ENCODE measurements at places on chromosomes 13 and 19. TPM values are rescaled to one million over a fixed set of nuclear protein-coding genes. Genes with fewer than 3 reads are reported as not detected.

DNA sequence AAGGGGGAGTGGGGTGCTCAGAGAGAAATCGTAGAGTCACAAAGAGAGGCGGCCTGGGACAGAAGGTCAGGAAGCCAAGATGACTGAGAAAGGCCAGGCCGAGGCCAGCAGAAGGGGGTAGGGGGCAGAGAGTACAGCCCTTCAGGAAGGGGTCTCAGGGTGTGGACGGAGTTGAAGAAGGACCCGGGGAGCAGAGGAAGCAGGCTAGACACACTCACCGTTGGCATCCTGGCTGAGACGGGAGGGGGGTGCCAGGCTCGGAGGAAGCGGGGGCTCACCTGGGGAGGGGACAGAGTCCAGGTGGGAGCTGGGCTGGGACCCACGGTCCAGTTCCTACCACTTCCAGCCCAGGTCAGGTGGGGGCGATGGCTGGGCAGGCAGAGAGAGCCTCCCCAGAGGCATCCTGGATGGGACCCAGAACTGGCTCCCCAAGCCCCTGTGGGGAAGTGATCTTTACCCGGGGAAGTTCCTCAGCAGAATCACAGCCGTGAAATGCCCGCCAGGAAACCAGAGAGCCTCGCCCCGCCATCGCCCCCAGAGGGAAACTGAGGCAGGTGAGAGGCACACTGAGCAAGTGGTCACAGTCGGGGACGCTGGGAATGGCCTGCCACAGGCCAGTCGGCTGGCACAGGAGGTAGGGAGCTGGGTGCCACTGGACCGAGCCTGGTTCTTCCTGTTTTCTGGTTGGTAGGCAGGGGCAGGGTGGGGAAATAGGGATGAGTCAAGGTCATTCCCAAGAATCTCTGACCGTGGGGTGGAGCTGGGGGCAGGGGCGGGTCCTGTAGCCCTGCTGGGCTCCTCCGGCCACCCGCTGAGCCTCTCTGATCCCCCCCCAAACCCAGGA, 1.4 kb downstream of the MATK start:
- DNase-seq = no peak

- DNase-seq = no peak
Measured at GRCh38 chr19:49488046-49488862, 846 bp downstream of the RPL13A start.

GRCh38 chr13:79674765-79675515, 194.0 kb downstream of the NDFIP2 start:
- DNase-seq = no peak

DNA sequence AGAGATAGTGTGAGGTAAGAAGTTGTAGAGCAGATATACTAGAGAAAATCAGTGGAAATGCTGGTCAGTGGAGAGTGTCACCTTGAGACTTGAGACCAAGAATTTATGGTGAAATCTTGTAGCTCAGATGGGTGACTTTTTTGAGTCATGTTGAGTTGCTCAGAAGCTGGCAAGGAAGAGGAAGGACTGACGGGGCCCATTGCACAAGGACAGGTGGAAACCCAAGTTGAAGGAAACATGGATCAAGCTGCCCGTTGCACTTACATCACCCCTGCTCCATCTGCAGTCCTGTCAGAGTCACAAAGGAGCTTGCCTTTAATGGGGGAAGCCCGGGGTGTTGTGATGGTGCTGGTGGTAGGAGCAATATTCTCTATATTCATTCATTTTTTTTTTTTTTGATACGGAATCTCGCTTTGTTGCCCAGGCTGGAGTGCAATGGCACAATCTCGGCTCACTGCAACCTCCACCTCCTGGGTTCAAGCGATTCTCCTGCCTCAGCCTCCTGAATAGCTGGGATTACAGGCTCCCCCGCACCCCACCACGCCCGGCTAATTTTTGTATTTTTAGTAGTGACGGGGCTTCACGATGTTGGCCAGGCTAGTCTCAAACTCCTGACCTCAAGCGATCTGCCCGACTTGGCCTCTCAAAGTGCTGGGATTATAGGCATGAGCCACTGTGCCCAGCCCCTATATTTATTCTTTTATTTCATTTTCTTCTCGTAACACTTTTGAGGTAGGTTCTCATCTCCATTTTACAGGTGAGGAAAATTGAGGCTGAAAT, 27.4 kb downstream of the UBAC2 start:
- no peak for DNase-seq

GRCh38 chr19:15464394-15465385, at the start of gene RASAL3:
RASAL3 (minus strand) TSS chr19:15464544; CDS start chr19:15464358, 186 bp downstream.
- no peak for DNase-seq

- DNase-seq = no peak
Measured at GRCh38 chr19:39401070-39401548, 5.5 kb upstream of the ZFP36 start.

DNA sequence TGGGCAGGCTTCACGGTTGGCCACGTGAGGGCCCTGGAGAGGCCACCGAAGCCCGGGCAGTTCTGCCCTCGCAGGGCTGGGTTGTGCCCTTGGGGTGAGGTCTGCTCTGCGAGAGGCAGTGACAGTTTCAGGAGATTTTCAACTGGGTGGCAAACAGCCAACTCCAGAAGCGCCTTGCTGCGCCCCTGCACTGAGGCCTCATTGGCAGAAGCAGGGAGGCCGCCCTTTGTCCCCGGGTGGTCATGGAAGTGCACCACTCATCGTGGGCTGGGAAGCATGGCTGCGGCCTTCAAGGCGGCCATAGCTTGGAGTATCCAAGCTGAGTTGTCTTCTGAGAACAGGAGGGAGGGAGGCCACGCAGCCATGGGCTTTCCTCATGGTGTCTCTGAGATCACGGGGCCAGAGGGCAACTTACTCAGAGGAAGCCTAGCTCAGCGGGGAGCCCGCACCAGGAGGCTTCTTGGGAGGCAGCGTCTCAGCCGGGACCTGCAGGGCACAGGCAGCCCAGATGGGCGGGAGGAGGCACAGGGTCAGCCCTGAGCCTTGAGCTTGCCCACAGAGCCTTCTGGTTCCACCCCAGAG, 14.8 kb downstream of the PLEKHJ1 start:
- no peak for DNase-seq

The FFAR1 gene
- total RNA-seq = not detected

The CCNA1 gene
- total RNA-seq = 0.33 TPM

The STAP2 gene
- total RNA-seq = not detected

All from esophagus muscularis mucosa (tissue), 4 donors.